Posterior cingulate gyrus (tissue), 11 donors: ENCODE measurements at places on chromosomes 7 and 10.

DNA sequence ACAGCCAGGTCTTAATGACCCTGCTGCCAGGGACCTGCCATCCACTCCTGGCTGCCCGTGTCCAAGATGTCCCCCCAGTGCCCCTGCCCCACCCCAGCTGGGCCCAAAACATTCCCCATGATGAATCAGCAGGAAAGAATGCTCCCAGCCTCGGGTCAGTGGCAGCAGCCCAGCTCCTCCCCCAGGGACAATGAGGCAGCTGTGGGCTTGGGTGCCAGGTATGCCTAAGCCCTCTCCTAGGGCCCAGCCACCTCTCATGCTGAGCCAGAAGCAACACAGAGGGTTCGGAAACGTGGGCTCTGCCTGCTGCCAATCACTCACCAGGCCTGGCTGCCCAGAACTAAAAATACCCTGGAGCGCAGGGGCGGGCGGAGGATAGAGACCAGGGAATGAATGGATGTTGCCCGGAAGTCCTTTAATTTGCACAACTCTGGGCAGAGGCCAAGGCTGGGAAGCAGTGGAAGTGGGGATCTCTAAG, 1.5 kb upstream of the LOXL4 start:
- DNase-seq, result no peak

GRCh38 chr7:138091032-138091431, 14.8 kb downstream of the AKR1D1 start:
- no peak for DNase-seq

GRCh38 chr10:84329196-84329611, 815 bp downstream of the CCSER2 start:
- DNase-seq, result no peak

GRCh38 chr10:125444790-125445189, 238.2 kb downstream of the TEX36 start:
- no peak for DNase-seq

DNA sequence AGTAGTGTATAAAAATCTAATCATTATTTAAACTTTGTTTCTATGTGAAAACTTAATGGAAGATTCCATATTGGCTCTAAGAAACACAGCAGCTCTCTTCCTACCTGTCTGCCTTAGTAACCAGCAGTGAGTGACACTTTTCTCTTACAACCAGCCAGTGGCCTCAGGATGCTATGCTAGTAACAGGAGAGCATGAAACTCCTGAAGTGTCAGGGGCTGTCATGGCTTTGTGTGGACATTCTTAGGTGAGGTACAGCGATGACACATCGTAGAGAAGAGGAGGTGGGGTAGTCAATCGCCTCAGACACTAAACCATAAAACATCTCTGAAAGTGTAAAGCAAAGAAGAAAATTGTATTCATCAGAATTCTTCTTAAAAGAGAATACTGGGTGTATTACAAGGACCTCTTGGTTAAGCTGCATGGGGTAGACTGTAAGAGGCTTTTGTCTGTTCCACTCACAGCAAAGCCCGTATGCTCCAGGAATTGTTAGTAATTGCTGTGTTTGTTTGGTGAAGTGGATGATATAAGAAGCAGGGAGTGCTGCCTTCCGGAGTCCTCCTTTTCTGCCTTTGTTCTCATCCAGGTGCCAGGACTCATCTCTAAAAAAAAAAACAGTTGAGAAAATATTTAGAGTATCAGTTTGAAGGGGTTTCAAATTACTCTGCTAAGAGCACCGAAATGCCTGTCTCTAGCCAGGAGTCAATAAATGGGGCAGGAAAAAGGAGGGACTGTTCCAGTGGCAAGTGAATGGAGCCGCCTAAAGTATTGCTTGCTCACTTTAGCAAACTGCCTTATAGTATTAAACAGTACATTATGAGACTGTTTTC, 518.8 kb downstream of the CNTNAP2 start:
- DNase-seq, result no peak

DNA sequence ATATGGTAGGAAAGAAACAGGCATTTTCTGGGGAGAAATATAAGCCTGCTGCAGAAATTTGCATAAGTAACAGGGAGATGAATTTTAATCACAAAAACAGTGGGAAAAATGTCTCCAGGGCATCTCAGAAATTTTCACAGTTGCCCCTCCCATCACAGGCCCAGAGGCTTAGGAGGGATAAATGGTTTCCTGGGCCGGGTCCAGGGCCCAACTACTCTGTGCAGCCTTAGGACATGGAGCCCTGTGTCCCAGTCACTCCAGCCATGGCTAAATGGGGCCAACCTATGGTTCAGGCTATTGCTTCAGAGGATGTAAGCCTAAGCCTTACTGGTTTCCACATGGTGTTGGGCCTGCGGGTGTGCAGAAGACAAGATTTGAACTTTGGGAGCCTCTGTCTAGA, 9.2 kb downstream of the OR6B1 start:
- no peak for DNase-seq

- no peak for DNase-seq
Observed at GRCh38 chr7:42914421-42915045, 2.7 kb upstream of the C7orf25 start.

DNA sequence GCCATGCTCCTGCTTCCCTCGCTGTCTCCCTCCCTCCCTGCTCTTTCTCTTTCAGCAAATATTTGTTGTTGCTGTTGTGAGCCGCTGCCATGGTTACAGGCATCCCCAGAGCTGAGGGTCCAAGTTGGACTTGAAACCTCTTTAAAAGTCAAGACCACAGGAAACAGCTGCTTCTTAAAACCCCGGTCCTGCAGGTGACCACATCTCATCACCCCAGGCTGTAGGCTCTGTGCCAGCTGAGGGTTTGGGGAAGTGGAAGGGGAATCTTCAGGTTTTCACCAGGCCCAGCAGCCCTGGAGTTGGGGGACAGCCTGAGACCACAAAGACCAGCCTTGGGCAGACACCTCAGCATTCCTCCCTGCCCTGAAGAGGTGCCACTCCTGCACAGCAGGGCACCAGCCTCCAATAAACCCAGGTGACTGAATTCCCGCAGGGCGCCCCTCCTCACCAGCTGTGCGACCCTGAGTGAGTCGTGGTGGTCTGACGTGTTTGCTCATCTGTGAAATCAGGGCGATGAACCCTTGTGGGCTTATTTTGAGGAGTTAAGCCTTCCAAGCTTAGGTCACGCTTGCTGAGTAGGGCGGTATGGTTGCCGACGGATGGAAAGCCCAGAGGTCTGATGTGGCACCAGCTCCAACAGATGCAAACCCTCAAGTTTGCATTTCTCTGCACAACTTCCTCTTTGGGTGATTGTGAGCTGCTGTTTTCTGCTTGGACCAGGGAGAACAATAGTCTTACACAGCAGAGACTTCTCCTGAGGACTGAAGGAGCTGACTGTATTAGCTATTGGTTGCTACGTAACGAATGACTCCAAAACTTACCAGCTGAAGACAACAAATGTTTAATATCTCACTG, 24.8 kb downstream of the NPTX2 start:
- DNase-seq, result no peak

DNA sequence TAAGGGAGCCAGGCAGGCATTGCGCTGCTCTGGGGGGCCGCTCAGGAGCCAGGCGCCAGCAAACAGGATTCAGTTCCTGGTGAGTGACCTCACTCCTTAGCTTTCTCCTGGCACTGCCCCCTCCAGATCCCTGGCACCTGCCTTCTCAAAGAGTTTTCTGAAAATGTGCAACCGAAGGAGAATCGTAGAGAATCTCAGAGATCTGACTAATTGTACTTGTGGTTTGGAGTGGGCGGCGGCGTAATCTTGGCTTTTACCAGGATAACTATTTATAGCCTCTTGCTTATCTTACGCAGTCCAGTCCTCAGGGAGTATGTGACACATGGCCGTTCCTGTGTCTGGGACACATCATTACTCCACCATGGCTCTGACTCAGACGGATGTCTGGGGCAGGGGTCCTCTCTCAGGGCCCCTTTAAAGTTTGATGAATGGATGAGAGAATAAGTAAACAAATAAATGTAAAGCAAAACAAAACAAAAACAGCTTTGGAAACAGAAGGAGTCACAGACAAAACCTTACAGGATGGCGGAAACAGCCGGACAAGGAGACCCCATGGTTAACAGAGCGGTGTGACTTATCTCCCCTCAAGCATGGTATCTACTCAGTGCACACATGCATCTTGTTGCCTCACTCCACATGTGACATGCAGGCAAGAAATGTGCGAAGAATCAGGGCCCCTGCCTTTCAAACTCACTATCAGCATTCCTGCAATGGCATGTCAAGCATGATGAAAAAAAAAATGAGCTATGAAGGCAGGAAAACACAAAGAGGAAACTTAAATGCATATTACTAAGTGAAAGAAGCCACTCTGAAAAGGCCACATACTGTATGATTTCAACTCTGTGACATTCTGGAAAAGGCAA, 99.7 kb downstream of the TNS3 start:
- DNase-seq, result no peak

- no peak for DNase-seq
Observed at GRCh38 chr10:18334116-18334867, 194.1 kb downstream of the CACNB2 start.

- DNase-seq, result no peak
Observed at GRCh38 chr10:31186225-31187000, 132.6 kb upstream of the ZEB1 start.

- no peak for DNase-seq
Observed at GRCh38 chr7:46710927-46711326, 789.9 kb upstream of the IGFBP3 start.

- no peak for DNase-seq
Observed at GRCh38 chr10:103186128-103186527, 6.9 kb downstream of the NT5C2 start.

GRCh38 chr7:74329225-74329624, 40.0 kb downstream of the CLIP2 start:
- DNase-seq, result no peak

- DNase-seq, result no peak
Observed at GRCh38 chr10:34403512-34403911, 411.6 kb downstream of the PARD3 start.

DNA sequence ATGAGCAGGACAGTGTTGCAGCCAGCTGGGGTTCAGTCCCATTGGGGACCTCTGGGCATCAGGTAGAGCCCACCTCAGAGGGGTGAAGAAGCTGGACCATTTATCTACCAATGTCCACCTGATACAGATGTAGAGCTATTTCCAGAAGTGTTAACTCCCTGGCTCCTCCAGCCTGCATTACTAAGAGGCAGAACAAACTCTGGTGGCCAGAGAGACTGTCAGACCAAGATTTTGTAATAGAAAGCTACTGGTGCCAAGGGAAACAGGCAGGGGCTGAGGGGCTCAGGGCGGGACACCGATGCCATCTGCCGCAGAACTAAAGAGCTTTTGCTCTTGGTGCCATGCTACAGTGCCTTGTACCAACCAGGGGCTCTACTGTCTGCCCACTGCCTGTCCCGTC, 268.2 kb upstream of the HABP2 start:
- no peak for DNase-seq

GRCh38 chr10:113235508-113235907, 285.5 kb downstream of the TCF7L2 start:
- DNase-seq, result no peak

GRCh38 chr7:120942861-120943260, 7.7 kb upstream of the ING3 start:
- DNase-seq, result no peak

GRCh38 chr7:45153233-45153632, 4.4 kb upstream of the RAMP3 start:
- no peak for DNase-seq

DNA sequence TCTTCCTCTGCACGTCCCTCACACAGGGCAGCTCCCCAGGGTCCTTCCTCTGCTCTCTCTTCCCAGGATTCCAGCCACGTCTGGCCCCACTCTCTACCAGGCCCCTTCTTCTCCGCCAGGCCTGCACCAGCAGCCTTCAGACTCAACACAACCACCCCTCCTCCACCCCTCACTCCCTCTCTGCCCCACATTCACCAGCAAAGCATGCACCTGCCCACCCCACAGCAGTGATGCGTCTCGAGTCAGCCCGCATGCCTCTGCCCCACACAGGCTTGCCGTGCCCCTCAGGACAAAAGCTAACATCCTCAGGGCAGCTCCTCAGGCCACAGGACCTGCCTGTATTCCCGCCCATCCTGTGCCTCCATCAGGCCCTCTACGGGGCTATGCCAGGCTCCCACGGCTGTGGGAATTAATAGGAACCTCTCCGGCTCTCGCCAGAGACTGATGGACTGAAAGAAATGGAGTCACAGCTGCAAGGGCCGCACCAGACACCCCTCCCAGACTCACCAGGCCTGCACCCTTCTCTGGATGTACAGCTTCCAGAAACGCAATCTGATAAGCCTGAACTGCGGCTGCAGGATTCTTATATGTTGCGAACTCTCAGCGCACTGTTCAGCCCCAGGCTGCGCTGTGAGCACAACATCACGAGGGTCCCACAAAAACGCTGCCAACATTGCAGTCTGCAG, 100.1 kb downstream of the CYTH3 start:
- no peak for DNase-seq

DNA sequence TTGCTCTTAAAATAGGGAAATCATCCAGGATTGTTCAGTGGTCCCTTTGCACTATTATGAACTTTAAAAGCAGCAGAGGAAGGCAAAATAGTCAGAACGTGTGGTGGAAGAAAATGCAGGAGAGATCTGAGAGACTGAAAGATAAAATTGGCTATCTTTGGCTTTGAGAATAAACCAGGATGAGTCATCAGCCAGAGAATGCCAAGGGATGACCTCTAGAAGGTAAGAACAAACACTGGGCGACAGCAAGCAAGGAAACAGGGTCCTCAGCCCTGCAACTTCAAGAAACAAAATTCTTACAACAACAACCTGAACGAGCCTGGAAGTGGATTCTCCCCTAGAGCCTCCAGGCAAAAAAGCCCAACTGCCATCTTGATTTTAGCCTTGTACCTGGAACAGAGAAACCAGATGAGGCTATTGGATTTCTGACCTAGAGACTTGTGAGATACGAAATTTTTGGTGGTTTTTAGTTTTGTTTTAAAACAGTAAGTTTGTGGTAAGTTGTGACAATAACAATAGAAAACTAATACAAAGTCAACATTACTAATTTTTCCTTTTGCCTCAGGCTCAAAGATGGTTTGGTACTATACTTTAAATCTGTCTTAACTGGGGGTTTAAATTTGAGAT, 130.2 kb upstream of the CNTNAP2 start:
- no peak for DNase-seq

DNA sequence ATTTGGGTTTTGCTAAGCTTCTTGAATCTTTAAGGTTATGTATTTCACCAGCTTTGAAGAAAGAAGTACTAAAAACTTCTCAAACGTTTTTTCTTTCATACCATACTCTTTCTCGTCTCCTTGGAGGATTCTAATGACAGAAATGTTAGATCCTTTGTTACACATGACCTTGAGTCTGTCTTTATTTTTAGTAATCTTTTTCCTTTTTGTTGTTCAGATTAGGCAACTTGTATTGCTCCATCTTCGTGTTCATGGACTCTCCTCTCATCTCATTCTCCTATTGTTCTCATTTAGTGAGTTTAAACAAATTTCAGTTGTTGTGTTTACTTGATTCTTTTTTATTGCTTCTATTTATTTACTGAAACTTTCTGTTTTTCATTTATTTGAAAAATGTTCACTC, 73.7 kb downstream of the WDFY4 start:
- no peak for DNase-seq

GRCh38 chr7:152406491-152406890, 29.3 kb downstream of the KMT2C start:
- no peak for DNase-seq

DNA sequence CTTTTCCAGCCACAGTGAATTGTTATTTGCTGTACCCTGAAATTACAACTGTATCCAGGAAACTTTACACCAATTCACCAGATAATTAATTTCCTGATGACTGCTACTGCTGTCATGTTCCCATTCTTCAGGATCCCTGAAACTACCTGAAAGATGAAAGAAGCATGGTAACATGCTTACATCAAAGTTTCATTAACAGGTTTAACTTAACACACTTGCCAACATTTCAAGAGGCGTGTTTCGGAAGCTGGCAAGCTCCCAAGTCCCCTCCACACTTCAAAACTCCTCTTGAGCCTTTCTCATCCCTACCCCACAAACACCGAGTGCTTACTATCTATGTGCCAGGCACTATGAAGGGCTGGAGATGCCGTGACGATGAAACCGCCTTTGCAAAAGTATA, 88.6 kb downstream of the MPP7 start:
- DNase-seq, result no peak
